ENCODE measurements at places on chromosomes 12 and 14.

GRCh38 chr14:39180553-39180952 is 5.5 kb downstream of the PNN start:
- no peak for DNase-seq

- DNase-seq: no peak
These were observed 3.1 kb downstream of the PFKM start for GRCh38 chr12:48122065-48122834.

- no peak for DNase-seq
These were observed 534.2 kb upstream of the MIS18BP1 start for GRCh38 chr14:45787167-45787566.

DNA sequence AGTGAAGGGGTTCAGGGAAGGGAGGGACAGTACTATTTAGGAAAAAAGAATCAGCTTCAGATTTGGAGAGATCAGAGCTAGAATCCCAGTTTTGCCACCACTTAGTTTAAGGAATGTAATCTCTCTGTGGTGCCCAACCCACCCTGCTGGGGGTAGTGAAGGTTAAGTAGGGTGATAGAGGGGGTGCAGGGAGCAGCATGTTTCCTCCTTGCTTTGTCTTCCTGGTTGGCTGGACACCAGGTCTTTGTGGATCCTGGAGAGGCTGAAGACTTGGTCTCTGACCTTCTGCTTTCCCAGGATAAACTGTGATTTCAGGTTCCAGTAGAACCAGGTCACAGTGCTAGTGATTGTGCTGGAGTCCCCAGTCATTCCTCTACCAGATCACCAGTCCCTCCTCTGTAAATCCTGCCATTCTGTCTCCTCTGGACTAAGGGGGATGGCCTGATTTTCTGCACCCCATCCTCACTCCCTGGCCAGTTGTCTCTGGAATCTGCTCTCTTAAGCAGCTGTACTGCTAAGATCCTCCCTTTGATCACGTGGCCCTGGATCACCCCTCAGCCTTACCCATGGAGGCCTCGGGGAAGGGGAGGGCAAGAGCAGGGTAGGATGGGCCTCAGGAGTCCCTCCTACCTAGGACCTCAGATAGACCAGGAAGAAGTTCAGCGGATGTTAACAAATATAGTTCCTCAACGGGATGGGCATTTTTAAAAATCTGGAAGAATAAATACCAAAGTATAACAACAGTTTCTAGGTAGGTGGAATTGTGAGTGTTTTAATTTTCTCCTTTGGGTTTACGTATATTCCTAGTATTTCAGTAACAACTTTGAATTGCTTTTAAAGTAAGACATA is 3.1 kb downstream of the MAP3K12 start:
- peak; percentile 57 for DNase-seq

- DNase-seq: peak; percentile 53
These were observed 20.6 kb downstream of the ARMH4 start for GRCh38 chr14:58131386-58131785.

DNA sequence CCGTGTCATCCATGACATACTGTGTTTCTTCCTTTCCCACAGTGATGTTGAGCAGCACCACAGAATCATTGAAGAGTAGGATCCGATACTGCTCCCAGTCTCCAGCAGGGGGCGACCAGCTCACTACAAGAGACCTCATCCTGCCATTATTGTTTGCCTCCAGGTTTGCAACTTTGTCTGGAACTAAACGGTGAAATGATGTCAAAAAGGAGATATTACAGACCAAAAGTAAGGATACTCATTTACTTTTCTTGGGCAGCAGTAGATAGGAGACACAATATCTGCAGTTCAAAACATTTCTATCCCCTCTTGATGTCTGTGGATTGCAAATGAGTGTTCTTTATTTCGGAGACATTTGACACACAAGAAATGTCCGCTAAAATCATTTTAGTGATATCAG is 47.2 kb downstream of the PTPRB start:
- peak; percentile 73 for DNase-seq

DNA sequence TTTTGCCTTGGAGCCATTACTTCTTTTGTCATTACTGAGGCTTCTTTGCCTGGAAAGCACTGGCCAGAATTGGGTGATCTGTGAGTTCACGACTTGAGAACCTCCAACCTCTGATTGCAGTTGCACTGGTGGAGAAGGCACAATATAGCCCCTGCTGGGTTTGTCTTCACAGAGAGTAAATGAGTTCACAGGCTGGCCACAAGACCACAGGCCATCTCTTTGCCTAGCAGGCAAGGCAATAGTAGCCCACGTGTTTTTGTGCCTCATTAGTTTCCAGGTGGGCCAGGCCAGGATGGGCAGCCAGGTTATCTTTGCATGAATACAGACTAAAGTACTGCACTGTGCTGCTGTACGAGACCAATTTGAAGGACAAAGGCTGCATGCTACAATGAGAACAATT is 468.8 kb downstream of the NRXN3 start:
- DNase-seq: no peak

- DNase-seq: peak; percentile 64
These were observed 197.5 kb upstream of the TMEM132C start for GRCh38 chr12:128069359-128069997.

DNA sequence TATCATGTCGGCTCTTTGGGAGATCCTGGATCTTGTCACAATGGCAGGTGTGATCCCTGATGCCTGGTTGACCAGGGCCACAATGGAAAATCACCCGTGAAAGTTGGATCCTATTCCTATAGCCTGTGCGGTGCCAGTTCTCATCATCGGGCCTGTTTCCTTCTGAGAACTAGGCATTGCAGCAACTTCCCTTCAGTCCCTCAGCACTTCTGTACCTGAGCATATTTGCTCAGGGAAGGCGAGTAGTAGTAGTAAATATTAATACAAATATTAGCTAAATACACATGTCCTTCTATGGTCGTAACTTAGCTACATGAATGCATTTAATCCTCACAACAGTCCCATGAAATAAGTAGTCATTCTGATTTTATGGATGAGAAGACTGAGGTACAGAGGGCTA is 22.1 kb upstream of the TAMALIN start:
- no peak for DNase-seq

DNA sequence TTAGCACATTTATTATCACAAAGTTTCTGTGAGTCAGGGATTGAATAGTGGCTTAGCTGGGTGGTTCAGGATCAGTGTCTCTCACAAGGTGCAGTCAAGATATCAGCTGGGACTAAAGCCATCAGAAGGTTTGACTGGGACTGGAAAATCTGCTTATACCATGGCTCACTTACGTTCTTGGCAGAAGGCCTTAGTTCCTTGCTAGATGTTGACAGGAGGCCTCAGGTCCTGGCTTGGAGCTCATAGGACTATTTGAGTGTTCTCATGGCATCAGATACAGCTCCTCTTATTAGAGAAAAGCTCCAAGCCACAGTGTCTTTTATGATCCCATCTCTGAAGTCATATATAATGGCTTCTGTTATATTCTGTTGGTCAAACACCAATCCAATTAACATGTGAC is 127.3 kb downstream of the SLC6A15 start:
- DNase-seq: no peak

DNA sequence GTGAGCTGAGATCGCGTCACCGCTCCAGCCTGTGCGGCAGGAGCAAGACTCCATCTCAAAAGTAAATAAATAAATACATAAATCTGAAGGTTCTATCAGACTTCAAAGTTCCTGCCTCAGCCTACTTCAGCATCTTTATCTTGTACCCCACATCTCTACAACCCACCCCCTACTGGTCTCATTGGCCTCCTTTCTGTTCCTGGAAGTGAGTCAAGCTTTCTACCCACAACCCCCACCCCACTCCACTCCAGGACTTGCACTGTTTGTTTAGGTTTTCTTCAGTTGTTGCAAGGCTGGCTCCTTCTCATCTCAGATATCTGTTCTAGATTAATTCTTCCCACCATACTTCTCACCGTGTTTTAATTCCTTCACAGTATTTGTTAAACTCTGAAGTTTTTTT is 714 bp upstream of the PSMC6 start:
- no peak for DNase-seq

GRCh38 chr14:26414926-26415325 is 182.9 kb downstream of the NOVA1 start:
- no peak for DNase-seq

DNA sequence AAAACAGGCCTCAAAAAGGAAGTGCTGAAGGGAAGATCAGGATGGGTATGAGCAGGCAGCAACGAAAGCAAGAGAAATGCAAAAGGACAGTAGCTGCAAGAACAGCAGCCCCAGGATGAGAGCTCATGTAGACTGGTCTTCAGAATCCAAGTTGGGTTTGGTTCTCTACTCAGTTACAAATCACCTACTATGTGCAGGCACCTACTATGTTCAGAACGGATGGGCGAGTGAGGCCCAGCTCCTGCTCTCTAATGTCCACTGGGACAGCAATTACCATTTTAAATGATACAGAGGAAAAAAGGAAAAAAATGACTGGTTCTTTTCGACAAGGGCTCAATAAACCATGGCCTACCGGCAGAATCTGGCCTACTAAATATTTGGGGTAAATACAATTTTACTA is 88.5 kb downstream of the RBM19 start:
- DNase-seq: no peak

- no peak for DNase-seq
These were observed 75.9 kb downstream of the ATP2B1 start for GRCh38 chr12:89632778-89633177.

- DNase-seq: no peak
These were observed 69.1 kb downstream of the SMOC1 start for GRCh38 chr14:69948351-69948750.

DNA sequence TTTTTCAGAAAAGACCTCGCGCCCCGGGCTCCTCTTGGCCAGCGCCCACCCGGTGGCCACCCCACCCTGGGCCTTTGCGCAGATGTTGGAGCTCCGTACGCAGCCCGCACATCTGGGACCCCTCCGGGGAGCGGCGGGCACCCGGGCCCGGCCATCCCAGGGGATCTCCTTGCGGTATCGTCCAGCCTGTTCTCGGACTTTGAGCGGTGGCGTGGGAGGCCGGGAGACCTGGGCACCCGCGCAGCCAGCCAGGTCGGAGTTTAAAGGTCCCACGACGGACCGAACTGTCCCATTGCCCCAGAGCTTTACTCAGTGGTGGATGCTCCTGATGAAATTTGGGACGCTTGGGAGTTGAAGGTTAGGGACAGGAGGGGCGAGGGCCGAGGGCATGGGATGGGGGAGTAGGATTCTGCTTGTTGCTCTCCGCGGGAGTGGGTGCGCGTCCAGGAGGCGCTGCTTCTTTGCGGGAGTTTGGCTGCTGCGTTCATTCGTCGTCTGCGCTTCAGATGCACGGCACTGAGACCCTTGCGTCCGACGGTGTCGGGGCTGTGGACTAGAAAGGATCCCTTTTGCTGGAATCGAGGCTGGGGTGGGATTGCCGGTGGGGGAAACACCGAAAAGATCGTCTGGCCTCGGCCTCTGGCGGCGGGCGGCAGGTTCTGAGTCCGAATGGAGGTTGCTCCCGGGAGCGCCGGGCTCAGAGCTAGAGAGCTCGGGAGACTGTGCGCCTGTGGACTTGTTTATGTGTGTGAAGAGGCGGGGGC is 1.4 kb downstream of the NTF3 start:
- DNase-seq: no peak

GRCh38 chr12:31558521-31558920 is 32.4 kb downstream of the DENND5B start:
- DNase-seq: no peak

GRCh38 chr12:108052260-108052659 is 76.8 kb upstream of the WSCD2 start:
- no peak for DNase-seq

DNA sequence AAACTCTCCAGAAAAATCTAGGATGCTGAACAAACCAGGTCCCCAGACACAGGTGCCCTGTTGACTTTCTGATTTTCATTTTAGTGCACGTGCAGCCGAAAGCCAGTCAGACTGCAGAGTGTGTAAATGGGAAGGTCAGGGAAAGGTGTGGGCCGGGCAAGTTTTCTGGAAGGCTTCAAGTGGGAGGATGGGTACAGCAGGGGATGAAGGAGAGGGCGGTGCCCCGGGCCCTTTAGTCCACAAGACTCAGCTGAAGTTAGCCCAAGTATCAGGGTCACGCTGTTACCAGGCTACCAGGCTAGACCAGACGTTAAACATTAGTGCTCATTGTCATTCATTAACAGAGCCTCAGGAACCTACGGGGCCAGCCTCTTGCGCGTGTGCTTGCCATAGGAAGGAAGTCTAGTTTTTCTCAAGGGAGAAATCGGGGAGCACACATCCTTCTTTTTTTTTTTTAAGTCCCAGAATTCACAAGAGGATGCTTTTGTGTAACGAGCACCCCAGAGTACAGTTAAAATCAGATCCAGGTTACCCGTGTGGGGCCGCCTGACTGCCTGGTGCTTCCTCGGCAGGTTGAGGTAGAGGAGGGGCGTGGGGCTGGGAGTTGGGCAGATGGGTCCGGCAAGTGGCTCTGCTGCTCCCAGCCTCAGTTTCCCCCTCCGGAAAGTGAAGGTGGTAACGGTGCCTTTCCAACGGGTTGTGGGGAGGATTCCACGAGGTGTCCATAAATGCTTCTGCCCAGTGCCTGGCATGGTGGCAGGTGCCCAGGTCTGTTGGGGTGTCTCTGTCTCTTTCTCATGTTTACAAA is 19.1 kb downstream of the BCL7A start:
- peak; percentile 89 for DNase-seq

- DNase-seq: no peak
These were observed 112.8 kb downstream of the SYT1 start for GRCh38 chr12:78977304-78977867.

DNA sequence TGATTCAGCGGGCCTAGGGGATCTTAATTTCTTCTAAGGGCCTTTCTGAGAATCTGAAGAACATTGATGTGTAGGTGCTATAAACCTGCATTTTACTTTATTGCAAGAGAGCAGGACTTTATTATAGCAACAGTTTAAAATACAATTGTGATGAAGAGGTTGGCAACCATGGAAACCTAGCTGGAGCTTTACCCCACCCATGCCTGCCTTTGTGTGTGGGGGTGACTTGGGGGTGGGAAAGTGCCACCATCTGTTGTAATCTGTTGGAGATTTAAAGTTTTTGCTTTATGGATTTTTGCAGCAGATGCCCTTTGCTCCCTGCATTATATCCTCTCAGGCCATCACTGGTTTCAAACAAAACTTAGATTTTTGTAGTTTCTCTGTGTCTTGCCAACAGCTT is 64.6 kb downstream of the ATG14 start:
- DNase-seq: no peak

- DNase-seq: no peak
These were observed 1258.0 kb downstream of the FSCB start for GRCh38 chr14:43249116-43249515.

DNA sequence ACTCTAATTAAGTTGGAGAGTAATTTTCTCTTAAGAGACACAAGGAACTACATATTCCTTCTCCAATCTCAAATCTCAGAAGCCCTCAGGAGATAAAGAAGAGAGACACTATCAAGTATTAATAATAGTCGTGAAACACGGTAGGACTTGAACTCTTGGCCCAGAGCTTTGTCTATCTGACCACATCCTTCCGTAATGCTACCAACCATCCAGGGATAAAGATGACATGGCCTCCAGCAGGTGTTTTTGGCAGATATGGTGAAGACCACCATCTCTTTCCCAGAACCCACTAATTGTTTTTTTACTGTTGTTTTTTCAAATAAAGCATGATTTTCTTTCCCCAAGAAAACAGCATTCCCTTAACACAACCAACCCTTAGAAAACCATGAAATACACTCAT is 3.4 kb downstream of the ZNF384 start:
- DNase-seq: no peak
